ENCODE measurements at places on chromosomes 5 and 9.

- no peak for DNase-seq
Observed at GRCh38 chr5:178674334-178674733, 47.5 kb upstream of the CLK4 start.

- DNase-seq = no peak
Observed at GRCh38 chr9:3125602-3126405, 281.9 kb upstream of the PUM3 start.

DNA sequence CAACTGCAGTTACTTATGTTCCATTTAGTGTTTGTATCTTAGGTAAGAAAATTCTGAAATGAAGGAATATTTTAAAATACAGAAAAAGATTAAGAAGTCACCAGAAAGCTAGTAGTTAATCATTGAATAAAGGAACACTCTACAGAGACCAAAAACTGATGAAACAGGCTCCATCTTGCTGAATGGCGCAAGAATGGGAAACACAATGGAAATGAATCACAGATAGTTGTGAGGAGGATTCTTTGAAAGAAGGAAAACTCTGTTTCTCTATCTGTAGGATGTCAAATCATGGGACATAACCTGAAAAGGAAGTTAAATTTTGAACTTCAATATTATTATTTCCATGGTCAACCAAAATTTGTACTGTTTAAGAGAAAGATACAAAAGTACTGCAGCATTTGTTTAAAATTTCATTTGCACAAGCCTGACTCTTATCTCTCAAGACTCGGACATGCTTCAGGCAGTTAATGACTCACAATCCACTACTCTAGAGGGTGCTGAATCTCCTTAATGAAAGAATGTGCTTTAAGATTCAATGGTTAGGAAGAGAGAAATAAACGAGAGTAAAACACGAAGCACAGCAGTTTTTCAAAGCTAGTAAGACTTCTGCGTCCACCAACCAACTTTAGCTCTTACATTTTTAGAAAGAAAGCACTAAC is 1064.4 kb upstream of the DMAC1 start:
- no peak for DNase-seq

- no peak for DNase-seq
Observed at GRCh38 chr5:168030912-168031311, 260.5 kb upstream of the WWC1 start.

DNA sequence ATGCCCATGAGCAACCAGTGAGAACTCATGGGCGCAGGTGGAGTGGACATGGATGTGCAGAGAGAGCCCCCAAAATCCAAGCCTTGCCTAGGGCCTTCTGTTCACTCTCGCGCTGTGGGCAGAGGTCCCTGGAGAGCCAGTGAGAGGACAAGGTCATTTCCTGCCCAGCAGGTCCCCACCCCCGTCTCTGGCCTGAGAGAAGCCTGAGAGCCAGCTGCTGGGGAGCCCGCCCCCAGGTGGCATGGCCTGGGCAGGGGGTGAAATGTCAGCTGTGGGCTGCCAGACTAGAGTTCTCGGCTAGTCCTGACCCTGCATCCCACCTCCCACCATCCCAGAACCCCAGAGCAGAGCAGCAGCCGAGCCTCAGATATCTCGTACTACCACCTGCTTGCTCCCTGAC is 85.3 kb downstream of the BARX1 start:
- DNase-seq = no peak

DNA sequence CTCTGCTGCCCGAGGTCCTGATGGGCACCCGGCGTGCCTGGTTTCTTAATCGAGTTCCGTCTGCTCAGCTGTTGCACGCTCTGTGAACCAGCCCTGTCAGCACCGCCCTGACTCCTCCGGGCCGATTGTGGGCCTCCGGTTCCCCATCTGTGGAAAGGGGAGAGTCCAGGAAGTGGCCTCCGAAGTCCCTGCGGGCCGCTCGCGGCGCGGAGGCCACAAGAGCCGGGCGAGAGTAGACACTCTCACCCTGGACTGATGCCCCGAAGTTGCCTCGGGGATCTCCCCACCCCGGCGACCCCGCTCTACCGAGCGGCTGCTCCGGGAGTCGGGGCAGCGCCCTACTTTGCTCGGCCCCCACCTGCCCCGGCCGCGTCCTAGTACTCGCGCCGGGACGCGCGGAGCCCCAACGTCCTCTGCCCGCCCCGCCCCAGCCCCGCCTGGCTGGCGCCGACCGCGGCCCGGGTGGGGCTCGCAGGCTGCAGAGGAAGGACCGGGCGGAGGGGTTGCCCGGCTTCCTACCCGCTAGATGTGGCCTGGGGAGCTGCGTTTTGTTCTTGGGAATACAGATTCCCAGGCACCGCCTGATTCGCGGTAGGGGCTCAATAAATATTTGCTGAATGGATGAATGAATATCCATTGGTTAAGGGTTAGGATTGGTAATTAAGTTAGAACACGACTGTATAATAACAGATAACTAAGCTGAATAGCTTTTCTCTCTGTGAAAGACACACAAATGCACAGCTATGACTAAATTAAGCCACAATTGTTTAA is 935 bp upstream of the ZNF367 start:
- peak; percentile 56 for DNase-seq

DNA sequence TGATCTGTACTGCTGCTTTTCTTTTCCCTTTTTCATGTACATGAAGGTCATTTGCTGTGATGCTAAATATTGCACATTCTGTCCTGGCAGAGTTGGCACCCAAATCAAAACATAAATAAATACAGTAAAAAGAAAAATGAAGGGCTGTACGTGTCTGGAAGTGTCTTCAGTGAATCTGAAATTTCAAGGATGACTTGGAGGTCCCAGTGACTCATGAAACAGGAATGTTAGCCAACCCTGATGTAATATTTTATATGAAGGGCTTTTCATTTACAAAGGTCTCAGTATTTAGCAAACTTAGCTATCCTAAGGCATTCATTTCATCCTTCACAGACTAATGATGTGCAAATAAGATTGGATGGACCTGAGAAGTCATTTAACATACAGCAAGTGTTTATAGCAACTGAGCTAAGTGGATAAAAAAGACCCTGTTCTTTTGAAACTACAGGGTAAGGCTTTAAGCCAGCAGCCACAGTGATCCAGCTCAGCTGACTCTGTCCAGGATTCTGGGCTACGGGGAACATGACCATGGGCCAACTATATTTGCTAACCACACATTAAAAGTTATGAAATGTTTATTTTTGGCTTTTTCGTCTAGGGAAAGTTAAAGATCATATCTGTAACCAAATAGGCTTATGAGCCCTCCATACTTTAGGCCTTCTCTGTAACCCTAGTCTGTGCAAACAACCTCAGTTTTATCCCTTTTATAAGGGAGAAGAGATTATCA is 104.0 kb upstream of the DMRTA1 start:
- DNase-seq = no peak

- DNase-seq = no peak
Observed at GRCh38 chr9:134227451-134228411, 63.4 kb upstream of the RNU6ATAC start.

- no peak for DNase-seq
Observed at GRCh38 chr5:36654564-36654963, 48.2 kb downstream of the SLC1A3 start.

DNA sequence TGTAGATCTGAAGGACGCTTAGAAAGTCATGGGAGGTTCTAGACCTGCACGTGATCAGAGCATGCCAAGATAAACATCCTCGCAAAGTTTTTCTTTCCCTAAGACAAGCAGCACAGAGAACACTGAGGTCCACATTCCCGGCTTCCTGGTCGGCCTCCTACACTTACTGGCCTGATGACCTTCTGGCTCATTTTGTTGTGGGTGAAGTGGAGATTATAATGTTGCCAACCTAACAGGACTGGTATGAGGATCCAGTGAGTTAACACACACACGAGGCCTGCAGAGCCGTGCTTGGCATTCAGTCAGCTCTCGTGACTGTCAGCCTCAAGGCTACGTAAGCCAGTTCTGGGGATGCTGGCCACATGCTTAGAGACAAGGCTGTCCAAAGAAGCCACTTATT is 186.0 kb downstream of the TENT4A start:
- no peak for DNase-seq

GRCh38 chr5:154543380-154543779 is 65.4 kb upstream of the HAND1 start:
- no peak for DNase-seq

DNA sequence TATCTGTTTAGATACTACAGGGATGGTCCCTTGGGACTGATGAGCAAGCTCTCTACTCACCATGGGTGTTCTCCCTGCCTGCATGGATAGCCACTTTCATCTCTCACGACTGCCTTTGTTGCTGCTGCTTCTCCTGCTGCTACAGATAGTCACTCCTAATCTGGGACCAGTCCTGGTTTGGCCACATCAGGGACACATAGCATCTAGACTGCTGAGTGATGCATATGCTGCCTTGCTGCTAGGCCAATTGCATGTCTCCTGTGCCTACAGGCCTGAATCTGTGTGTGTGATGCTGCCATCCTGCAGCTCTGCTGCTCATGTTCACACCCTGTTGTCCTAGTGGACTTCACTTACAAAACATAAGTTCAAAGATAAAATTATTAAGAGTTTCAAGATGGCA is 297.1 kb downstream of the HCN1 start:
- no peak for DNase-seq

DNA sequence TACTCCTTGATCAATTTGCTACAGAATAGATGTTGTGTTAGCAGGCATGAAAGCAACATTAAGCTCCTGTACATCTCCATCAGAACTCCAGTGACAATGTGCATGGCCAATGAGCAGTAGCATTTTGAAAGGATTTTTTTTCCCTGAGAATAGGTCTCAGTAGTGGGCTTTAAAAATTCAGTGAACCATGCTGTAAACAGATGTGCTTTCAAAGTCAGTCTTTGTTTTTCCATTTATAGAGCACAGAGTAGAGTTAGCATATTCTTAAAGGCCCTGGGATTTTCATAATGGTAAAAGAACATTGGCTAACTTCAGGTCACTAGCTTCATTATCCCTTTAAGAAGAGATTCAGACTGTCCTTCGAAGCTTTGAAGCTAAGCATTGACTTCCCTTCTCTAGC is 150.8 kb downstream of the VPS13A start:
- DNase-seq = no peak

GRCh38 chr9:114155995-114156656 is 789 bp downstream of the COL27A1 start:
- DNase-seq = no peak

- no peak for DNase-seq
Observed at GRCh38 chr5:51385216-51385615, 2.0 kb downstream of the ISL1 start.

DNA sequence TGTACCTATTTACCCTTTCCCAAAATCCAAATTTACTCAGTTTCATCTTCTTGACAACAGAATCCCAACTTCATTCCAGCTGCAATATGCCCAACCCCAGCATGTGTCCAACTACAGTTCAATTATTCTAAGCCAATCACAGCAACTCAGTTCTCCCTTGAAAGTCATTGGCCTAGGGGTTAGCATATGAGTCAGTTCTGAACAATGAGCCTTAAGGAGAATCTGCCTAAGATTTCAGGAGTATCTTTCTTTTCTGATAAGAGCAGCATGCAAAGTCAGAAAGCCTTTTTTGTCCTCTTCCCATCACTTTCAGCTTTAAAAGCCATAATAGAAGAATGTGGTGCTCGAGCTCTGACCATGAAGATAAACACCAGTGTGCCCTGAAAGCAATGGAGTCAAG is 44.4 kb upstream of the RASGRF2 start:
- DNase-seq = no peak

DNA sequence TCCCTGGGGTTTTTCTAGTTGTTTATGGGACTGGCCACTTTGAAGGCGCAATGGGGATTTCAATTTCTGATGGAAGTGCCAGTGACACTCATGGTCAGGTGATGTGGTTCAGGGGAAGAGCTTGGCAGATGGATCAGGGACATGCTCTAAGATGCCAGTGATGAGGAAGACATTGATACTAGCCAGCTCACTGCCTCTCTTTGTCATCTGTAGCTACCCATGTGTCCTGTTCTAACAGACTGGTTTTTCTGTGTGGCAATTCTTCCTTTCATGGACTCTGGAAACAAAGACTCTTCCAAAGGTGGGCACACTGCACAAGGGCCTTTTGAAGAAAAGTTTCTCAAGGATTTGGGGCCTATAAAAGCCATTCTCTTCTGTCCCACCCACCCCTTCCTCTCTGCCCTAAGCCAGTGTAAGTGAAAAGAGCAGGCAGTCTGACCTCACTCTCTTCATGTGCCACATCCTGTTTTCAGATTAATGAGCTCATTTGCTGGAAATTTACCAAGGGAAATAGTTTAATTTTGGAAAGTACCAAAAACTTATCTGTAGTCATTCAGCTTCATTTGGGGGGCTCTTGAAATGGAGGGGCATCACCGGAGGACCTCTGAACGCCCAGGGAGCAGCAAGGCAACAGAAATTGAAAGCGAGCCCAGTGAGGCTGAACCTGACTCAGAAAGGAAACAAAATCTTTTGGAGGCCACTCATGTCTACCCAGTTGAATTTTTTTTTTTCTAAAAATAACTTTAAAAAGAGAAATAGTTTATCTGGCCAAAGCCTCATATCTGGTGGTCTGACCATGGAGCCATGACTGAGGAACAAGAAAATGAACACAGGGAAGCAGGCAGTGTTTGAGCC is 4.9 kb upstream of the TRAF1 start:
- DNase-seq = peak; percentile 80

GRCh38 chr5:75340714-75341478 is 3.9 kb downstream of the HMGCR start:
- DNase-seq = no peak

- DNase-seq = no peak
Observed at GRCh38 chr9:1098551-1098950, 48.4 kb downstream of the DMRT2 start.

DNA sequence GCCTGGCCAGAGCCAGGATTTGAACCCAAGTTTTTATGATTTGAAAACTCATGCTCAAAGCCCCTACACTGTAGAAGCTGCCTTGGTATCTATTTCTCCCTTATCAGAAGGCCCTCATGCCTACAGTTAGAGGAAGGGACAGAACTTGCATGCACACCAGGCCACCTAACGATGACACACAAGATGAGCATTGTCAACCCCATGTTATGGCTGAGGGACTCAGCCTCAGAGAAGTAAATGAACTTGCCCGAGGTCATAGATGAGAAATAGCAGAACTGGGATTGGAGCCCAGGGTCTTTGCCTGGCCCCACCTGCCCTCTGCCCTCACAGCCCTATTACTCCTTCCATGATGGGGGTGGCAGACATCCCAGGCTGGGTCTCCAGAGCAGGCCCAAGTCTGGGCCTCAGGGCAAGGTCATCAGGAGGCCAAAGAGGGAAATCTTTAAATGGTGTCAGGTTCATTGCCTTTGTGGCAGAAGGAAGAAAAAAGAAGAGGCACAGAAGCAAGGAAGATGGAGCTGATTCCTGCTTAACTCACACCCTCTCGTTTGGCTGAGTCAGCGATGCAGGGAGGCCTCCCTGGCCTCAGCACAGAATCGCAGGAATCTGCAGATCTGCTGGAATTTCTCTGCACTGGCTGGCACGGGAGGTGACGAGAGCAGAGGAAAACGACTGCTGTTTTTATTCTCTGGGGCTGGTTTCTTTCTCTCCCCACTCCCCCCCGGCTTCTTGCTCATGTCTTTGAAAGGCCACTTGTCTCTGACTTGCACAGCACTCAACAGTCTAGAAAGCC is 20.6 kb upstream of the CRB2 start:
- DNase-seq = no peak

DNA sequence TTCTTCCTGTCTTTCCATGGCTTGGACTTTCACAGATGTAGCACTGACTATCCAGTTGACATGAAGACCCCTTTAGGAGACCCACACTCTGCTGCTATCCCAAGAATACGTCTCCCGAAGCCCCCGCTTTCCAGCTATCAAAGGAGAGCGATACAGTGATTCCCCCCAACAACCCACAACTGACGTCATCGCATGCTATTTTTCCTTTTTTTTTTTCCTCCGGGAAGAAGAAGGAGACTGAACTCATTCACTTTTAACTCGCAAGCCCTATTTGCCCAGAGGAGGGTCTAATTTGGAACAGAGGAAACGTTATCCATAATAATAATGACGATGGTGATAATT is 2.1 kb downstream of the PAPPA start:
- no peak for DNase-seq

GRCh38 chr5:132370181-132370970 is 866 bp downstream of the SLC22A5 start:
- no peak for DNase-seq
